Stimulated activated CD4-positive, alpha-beta T cell treated with anti-CD3 and anti-CD28 coated beads, Interleukin-1b, Interleukin-23, amount 100 ng/mL, for 24 hours (primary cell): ENCODE measurements at places on chromosomes 12 and 14.

GRCh38 chr14:51224551-51224950 is 15.5 kb upstream of the TMX1 start:
- no peak for DNase-seq

DNA sequence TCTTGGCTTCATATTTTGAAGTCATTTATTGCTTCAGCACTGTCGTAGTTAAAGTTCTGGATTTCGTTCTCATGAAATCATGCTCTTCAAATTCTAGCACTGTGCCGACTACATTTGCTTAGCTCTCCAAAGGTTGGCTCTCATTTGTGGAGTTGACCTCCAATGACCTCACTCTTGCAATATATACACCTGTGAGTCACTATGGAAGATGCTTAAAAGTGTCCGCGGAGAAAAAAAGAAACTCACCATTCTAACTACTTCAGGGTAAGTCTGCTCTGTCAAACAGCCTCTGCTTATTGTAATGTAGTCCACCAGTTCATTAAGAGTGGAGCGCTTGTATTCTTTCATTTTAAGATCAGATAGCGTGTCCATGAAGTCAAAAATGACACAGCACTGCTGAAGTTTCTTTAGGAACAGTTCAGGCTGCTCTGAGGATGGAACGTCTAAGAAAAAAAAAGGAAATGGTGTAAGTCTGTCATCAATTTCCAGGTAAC is 89.7 kb downstream of the PPP2R5E start:
- no peak for DNase-seq

DNA sequence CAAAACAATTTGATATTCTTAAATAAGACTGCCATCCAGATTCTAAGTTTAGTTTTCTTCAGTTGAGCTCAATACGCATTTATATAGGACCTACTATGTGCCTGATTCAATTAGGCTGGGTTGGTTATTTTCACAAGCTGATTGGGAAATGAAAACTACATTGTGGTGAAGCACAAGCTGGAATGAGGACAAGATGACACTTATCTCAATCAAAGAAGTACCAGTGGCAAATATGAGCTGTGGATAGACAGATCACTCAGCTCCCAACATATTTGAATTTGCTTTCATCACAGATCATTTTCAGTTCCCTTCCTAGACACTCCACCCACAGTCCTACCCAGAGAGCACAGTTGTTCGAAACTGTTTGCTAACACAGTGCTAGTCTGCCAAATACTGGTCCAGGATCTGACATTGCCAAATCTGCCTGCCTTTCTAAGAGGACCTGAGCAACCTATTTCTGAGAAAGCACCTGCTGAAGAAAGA is 74.7 kb downstream of the LLPH start:
- no peak for DNase-seq

DNA sequence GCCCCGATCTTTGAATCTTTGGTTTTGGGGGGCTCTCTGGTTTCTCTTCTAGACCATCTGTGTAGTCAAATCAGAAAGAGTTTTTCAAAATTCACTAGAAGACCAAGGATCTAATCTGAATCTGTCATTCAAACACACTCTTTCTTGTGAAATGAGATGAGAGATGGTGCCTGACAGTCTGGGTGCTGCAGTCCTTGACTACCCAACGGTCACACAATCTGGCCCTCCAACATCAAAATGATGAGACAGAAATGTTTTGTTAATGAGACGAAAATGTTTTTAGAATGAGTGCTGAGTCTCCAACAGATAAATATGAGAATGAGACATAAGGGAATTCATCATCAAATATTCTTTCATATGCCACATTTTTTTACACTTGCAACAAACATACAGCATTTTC is 695.7 kb upstream of the USP15 start:
- DNase-seq, result no peak

- DNase-seq, result no peak
Observed at GRCh38 chr12:107983756-107984472, 145.2 kb upstream of the WSCD2 start.

DNA sequence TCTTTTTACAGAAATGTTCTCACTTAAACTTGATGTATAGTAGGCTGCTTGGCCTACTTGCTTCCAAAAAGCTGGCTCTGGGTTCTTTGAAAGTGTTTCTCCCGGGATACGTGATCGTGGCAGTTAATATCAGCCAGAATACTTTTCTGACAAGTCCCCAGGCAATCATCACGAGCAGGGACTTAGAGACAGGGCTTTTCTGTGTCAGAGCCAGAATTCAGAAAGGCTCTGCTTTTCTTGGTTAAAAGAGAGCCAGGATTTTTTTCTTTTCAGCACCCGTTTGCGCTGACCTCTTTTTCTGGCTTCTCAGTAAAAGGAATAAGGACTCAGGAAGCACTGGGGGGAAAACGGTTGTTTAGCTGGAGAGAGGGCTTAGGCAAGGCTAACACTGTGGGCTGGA is 57.8 kb upstream of the ARHGAP5 start:
- DNase-seq, result no peak

DNA sequence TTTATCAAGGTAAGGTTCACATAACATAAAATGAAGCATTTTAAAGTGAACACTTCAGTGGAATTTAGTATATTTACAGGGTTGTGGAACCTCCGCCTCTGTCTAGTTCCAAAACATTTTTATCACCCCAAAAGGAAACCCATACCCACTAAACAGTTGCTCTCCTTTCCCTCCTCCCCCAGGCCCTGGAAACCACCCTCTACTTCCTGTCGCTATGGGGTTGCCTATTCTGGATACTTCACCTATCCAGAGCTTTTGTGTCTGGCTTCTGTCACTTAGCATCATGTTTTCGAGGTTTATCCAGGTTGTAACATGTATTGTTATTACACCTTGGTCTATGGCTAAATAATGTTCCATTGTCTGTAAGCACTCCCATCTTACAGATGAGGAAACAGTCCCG is 27.7 kb upstream of the ZFP36L1 start:
- no peak for DNase-seq

GRCh38 chr14:93744876-93745275 is 43.4 kb downstream of the PRIMA1 start:
- DNase-seq, result no peak

GRCh38 chr14:99125616-99126431 is 146.2 kb downstream of the BCL11B start:
- DNase-seq, result no peak

DNA sequence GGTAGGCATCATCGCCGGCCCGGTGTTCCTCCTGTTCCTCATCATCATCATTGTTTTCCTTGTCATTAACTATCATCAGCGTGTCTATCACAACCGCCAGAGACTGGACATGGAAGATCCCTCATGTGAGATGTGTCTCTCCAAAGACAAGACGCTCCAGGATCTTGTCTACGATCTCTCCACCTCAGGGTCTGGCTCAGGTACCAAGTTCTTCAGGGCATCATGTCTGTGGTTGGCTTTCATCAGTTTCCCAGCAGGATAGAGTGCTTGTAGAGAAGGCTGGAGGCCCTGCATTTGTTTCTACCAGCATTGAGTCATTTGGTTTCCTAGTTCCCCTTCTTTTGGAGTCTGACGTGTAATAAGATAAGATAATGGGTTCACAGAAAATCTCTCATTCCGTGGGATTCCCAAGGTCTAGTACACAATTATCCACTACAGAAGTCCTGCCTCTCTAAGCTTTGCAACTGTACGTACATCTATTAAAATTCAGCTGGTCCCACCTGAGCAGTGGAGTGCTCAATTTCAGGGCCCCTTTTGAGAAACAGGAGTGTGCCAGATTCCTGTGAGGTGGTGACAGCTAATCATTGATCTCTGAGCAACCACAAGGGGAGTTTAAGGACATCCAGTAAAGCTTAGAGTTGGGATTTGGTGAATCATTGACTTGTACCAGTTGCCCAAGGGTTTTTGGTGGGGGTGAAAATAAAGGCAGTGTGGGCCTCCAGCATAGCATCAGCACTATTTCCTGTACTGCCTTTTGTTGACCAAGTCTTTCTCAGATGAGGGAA is 25.1 kb downstream of the ACVR1B start:
- no peak for DNase-seq

DNA sequence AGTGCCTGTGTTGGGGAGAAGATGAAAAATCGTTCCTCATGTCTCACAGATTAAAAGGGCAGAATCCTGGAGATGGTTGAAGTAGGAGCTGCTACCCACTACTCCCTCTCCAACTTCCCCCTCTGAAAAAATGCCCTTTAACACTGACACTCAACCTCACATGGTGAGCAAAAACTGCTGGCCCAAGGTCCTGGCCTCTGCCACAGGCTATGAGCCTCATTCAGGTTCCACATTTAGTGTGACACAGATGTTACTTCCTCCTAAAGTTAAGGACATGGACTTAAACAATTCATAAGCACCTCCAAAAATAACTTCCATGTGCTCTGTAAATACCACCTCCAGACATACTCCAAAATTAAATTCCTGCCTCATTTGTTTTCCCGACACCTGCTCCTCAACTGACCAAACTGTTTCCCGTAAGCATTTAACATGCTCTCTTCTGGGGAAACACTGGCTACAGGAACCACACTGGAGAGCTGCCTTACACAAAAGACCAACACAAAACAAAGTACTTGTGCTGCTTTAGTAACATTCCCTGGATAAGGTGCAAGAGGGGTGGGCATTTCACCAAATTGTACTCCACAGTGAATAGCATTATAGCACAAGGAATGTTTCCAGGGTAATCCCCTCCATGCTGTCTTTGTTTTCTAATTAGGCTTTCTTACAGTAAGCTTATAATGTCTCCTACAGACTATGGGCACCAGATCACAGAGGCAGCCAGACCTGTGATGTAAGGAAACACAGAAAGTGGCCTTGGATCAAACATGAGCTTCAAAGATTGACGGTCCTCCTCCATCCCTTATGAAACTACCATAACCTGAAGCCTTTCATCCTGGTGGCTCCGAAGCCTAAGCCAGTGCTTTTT is 57.0 kb downstream of the PHLDA1 start:
- DNase-seq, result no peak

GRCh38 chr14:106343626-106344025 is 817.2 kb downstream of the TMEM121 start:
- no peak for DNase-seq

GRCh38 chr12:25734529-25735180 is 181.6 kb upstream of the LMNTD1 start:
- no peak for DNase-seq

GRCh38 chr14:58488550-58488949 is 61.0 kb downstream of the KIAA0586 start:
- DNase-seq, result no peak

DNA sequence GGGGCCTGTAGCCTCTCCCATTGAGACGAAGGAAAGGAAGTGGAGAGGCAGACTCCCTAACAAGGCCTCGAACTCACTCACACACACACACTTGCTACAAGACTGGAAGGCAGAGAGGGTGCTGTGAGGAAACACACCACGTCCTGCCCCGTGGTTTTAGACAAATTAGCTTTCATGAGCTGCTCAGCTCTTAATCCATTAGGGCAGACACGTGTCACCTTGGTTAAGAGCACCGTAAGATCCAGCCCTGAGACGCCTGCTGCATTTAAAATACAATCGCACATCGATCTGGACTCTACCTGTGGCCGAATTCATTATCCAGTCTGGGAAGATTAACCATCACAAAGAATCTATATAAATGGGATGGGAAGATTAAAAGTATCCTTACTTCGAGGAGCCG is 72.0 kb downstream of the RIMBP2 start:
- DNase-seq, result no peak

DNA sequence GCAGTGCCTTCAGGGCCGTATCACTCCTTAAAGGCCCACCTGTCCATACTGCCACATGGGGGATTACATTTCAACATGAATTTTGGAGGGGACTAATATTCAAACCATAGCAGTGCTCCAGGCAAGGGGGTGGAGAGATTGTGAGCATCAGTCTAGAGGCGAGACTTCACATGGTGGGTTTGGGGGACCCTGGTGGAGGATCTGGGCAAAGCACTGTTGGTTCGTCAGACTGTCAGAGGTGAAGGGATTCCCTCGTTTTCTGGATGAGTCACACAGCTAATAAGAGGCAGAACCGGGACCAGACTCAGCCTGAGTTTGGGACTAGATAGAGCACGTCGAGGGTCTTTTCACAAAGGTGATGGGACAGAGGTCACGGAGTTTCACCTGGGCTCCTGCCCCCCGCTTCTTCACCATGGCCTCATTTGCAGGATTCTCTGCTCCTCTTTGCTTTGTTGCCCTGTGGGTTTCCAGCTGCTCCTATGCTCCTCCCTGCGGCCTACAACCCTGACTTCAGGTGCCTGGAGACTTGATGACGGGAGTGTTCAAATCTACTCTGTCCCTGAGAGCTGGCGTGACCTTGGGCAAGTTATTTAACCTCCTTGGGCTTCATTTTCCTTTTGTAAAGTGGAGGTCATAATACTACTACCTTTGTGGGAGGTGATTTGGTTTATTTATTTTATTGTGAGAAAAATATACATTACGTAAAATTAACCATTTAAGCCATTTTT is 41.5 kb downstream of the TEAD4 start:
- DNase-seq, result no peak

DNA sequence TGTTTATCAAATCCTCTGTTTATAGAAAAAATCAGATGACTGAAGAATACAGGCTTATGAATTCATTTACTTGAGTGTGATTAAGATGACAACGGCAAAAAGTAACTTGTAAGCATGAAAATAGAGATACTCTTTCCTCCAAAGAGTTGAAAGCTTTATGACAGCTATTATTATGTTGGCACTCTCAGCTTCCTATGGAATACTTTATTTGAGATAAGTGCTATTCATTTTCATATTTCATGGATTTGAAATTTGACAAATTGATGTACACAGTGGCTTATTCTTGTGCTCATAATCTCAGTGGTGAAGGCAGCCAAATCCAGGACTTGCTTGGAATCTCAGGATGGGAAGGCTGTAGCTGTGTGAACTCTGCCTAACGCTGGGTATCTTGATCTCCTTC is 991.6 kb downstream of the GALC start:
- no peak for DNase-seq

DNA sequence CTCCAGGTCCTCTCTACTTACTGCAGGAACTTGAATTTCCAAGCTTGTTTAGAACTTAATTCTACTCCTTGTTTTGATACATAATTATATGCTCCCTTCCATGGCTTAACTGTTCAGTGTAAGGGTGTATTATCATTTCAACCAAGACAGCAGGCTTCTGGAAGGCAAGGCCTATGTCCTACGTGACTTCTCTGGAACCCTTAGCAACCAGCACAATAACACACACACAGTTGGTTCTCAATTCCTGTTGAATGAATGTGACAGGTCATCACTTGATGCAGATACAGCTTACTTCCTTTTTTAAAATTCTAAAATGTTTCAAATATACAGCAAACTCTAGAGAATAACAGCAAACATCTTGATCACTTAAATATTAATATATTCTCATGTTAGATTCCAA is 77.7 kb upstream of the COCH start:
- no peak for DNase-seq

DNA sequence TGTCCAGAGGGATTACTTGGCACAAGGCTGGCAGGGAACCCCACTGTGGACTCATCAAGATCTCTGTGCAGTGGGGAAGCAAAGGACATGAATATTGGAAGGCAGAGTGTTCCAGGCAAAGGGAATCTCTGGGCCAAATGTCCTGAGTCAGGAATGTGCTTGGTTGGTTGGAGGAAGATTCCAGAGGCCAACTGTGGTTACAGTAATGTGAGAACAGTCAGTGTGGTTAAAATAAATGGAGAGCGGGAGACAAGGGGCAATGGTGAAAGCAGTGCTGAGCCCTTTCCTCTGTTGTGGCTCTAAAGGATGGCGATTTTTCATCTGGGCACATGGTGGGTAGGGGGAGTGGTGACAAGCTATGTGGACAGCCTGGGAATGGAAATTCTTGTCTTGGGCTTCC is 948.2 kb downstream of the BCL11B start:
- DNase-seq, result no peak

- DNase-seq, result no peak
Observed at GRCh38 chr12:53751336-53752191, at the start of gene CISTR. Gene CISTR, minus strand, starts transcription at chr12:53751979.

GRCh38 chr12:111753144-111753881 is 13.4 kb upstream of the ALDH2 start:
- no peak for DNase-seq
